ENCODE measurements at places on chromosomes 2 and 18.

- DNase-seq: no peak
Observed at GRCh38 chr2:86420913-86421312, 20.3 kb upstream of the KDM3A start.

DNA sequence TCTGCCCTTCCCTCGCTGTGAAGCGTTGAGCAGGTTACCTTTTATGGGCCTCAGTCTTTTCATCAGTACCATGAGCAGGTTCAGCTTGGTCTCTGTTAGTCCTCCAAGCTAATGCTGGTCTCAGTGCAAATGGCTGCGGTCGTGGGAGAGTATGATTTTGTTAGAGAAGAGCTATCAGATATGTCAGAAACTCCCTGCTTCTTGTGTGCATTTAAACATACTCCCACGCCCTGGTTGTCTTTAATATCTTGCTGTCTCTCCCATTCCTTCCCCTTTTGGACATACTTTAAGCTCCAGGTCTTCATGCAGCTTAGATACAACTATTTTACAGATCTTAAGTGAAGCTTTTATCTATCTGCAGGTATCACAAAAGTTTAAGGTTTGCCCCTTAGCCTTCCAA, 62.9 kb downstream of the EFR3B start:
- DNase-seq: no peak

DNA sequence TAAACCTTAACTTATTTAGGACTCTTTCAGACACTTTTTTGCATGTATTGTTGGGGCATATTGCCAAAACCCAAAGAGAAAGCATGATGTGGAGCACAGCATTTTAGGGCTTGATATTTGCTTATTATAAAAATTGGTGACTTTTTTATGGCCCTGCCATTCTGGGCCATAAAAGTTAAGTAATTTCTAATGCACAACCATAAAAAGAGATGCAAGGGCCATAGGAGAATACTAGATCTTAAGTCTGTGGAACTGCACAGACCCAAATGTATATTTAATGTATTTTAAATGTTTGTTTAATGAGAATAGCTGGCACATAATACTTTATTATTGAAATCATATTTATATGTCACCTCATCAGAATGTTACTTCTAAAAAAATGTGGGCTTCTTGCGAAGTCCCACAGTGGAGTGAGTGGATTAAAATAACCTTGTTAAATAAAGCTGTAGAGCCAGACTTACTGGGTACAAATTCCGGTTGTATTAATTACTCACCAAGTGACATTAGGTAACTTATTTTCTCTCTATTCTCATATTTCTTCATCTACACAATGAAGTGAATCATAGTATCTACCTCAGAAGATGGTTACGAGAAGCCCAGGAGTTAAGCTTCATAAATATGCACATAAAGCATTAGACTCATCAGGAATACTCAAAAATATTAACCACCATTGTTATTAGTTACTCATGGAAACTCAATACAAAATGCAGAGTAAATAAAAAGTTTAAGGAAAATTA, 52.2 kb downstream of the HNMT start:
- DNase-seq: no peak

DNA sequence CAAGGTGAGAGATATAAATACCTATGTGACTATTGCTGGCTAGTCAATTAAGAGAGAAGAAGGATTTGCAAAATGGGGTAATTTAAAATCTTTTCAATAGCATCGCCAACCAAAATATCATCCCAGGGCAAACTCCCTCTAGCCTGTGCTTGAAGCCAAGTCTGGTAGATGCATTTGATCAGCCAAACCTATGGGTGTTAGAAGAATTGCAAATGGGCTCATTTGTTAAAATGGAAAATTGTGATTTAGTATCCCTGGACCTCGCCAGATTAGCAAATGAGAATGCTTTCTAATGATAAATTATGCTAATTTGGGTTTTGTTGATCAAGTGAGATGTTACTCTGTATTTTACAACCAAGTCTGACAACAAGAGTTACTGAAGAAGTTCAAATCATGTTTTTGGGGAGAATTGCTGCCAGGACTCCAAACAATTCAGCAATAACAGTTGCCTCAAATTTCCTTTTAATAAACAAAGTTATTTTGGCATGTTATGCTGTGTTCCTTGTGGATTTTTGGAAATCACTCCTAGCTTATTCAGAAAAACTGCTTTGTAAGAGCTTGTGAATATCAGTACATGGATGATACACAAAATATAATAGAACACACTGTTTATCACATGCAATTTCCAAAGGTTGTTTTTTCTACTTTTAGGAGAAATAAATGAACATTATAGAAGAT, 272.5 kb upstream of the PARD3B start:
- DNase-seq: no peak

- DNase-seq: peak; percentile 40
Observed at GRCh38 chr2:100142393-100142792, at the start of gene AFF3. AFF3 (minus strand) TSS chr2:100142590; CDS start chr2:100104454, 38,136 bp downstream.

GRCh38 chr2:115094441-115094840, 652.0 kb downstream of the DPP10 start:
- DNase-seq: no peak

- no peak for DNase-seq
Observed at GRCh38 chr2:108958002-108958401, 31.0 kb downstream of the EDAR start.

- no peak for DNase-seq
Observed at GRCh38 chr2:46645681-46646162, 166.4 kb downstream of the TMEM247 start.

DNA sequence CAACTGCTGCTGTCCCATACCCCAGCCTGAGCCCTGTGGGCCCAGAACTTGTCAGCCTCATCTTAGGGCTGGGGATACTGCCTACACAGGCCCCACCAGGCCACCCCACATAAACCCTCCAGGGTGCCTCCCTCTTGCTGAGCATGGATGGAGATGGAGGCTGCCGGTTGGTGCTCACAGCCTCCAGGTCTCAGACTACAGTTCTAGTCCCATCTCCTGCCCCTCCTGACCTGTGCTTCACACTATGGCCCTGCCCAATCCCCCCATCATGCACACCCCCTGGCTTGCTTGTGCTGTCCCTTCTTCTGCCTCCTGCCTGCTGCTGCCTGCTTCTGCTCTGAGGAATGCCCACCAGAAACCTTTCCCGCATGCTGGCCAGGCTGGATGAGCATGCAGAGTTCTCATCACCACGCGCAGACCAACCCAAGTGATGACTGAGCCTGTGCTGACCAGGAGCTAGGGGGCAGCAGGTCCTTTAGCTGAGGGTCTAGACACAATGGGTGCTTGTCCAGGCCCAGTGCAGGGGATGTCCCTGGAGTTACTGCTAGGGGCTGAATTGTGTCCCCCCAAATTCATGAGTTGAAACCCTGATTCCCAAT, 138.4 kb upstream of the HS6ST1 start:
- no peak for DNase-seq

All from GM19239 (cell line).